Neuronal stem cell (in vitro differentiated cells): ENCODE measurements at places on chromosomes 11 and 22.

DNA sequence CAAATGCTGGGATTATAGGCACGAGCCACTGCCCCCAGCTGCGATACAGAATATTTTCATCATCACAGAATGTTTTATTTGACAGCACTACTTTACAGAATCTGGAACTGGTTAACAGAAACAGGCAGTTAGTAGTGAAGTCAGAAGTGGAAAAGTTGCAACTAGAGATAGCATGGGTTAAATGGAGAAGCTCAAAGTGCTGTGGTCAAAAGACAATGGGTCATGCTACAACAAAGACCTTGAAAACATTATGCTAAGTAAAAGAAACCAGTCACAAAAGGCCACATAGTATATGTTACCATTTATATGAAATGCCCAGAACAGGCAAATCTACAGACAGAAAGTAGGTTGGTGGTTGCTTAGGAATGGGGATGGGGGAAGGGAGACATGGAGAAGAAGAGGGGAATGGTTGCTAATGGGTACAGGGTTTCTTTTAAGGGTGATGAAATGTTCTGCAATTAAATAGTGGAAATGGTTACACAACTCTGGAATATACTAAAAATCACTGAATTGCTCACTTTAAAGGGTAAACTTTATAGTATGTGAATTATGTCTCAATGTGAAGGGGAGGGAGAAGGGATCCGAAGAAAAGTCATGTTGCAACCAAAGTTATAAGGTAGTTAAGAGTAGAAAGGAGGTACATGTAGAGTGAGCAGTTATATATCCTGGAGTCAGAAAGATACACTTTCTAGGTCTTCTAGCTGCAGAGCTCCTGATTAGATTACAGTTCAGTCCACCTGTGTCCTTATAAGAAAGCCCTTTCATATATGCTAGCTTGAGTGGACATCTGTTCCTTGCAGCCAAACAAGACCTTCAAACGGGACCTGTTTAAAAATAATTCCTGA is 46.3 kb upstream of the RAPSN start:
- H3K27me3 ChIP-seq, result no peaks in the 10 kb centered on the region
- DNase-seq, result no peak
- peaks cover 88% of the 10 kb centered on the region for H3K36me3 ChIP-seq
- no peak overlapping the region for H3K27ac ChIP-seq
- H3K4me3 ChIP-seq, result no peak overlapping the region

GRCh38 chr22:27207907-27208306 is 550.5 kb downstream of the MIAT start:
- no peaks in the 10 kb centered on the region for H3K27me3 ChIP-seq
- no peak overlapping the region for H3K4me3 ChIP-seq
- no peak overlapping the region for H3K27ac ChIP-seq
- peaks cover 18% of the 10 kb centered on the region for H3K4me1 ChIP-seq
- no peaks in the 10 kb centered on the region for H3K36me3 ChIP-seq

GRCh38 chr11:99154277-99154676 is 133.5 kb downstream of the CNTN5 start:
- H3K36me3 ChIP-seq, result no peaks in the 10 kb centered on the region
- no peak overlapping the region for H3K27ac ChIP-seq
- H3K4me3 ChIP-seq, result no peak overlapping the region
- no peak for DNase-seq

DNA sequence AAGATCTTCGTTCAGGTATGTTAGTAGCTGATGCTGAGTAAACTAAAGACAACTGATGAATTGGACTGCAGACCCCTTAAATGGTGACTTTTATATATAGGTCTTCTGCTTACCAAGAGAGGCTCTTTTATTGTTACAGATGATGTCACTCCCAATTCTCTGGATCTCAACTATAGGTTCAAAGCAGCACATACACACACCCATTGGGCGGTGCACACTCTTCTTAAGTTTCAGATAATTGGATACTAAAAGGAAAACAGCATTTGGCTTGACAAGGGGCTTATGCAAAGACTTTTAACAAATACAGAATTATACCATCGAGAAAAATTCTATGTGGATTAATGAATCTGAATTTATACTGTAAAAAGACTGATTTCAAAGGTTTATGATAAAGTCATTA is at the start of gene PTH:
TSS of gene PTH (minus strand) at position 69 of the 400 bp plus-strand sequence. CDS start 3,142 bp downstream, outside the sequence.
- H3K27ac ChIP-seq, result no peak within 1 kb of the TSS
- H3K27me3 ChIP-seq, result no peaks in the 10 kb centered on the region
- peaks cover 2% of the 10 kb centered on the region for H3K4me1 ChIP-seq
- no peak for DNase-seq

- H3K4me3 ChIP-seq, result no peak overlapping the region
- no peak overlapping the region for H3K27ac ChIP-seq
- H3K27me3 ChIP-seq, result no peaks in the 10 kb centered on the region
- H3K36me3 ChIP-seq, result no peaks in the 10 kb centered on the region
Measured at GRCh38 chr11:55655096-55655495, 6.9 kb upstream of the OR4C6 start.

DNA sequence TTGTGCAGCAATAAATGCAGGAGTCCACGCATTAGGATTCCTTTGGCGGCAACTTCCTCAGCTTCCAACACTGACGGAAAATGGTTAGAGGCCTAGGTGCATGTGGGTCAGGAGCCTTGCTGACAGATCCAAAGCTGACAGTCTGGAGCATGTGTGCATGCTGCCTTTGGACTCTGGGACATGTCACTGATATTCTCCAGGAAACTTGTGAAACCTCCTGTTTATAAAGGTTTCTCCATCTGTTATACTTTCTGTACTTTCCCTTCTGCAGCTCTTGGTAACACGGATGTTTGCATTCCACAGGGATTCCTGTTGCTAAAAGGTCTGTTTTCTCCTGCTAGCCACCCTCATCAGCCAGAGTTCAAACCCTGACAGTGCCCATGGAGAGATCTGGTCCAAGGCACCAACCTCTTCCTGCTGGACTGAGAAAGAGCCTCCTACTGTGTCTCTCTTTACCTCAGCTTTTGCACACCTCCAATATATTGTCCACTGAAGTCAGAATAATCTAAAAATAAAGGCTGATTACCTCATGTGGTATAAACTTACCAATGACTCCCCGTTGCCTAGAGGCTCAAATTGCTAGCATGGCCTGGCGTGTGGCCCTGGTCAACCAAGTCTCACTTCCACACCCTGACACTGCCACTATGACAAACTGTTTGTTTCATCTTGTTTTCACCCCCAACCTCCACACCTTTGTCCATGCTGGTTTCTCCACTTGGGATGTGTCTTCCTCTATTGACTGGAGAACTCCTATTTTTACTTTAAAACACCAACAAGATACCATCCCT is 31.1 kb upstream of the LYVE1 start:
- H3K4me1 ChIP-seq, result no peaks in the 10 kb centered on the region
- no peak for DNase-seq
- H3K27ac ChIP-seq, result no peak overlapping the region
- no peaks in the 10 kb centered on the region for H3K27me3 ChIP-seq
- H3K4me3 ChIP-seq, result no peak overlapping the region

- no peak for DNase-seq
- H3K36me3 ChIP-seq, result no peaks in the 10 kb centered on the region
- no peaks in the 10 kb centered on the region for H3K27me3 ChIP-seq
- H3K27ac ChIP-seq, result no peak overlapping the region
- peaks cover 1% of the 10 kb centered on the region for H3K4me1 ChIP-seq
- H3K4me3 ChIP-seq, result no peak overlapping the region
Measured at GRCh38 chr11:11262171-11262920, 90.7 kb downstream of the CSNK2A3 start.

DNA sequence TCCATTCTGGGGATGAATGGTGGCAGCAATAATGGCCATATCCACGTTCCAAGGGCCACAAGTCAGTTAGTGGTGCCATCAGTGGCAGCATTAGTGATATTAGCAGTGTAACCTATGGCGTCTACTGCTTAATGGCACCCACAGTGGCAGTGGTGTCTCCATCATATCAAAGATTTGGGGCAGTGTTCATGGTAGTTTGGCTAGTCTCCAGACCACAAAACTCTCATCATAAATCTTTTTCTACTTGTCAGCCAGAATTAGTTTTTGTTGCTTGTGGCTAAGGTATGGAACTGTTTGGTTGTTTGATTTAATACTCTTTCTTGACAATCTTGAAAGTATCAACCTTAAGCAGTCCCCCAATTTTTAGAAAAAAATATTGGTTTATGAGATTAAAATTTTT is 45.1 kb upstream of the DEUP1 start:
- no peaks in the 10 kb centered on the region for H3K27me3 ChIP-seq
- no peaks in the 10 kb centered on the region for H3K36me3 ChIP-seq
- H3K4me1 ChIP-seq, result no peaks in the 10 kb centered on the region
- no peak for DNase-seq
- no peak overlapping the region for H3K27ac ChIP-seq

DNA sequence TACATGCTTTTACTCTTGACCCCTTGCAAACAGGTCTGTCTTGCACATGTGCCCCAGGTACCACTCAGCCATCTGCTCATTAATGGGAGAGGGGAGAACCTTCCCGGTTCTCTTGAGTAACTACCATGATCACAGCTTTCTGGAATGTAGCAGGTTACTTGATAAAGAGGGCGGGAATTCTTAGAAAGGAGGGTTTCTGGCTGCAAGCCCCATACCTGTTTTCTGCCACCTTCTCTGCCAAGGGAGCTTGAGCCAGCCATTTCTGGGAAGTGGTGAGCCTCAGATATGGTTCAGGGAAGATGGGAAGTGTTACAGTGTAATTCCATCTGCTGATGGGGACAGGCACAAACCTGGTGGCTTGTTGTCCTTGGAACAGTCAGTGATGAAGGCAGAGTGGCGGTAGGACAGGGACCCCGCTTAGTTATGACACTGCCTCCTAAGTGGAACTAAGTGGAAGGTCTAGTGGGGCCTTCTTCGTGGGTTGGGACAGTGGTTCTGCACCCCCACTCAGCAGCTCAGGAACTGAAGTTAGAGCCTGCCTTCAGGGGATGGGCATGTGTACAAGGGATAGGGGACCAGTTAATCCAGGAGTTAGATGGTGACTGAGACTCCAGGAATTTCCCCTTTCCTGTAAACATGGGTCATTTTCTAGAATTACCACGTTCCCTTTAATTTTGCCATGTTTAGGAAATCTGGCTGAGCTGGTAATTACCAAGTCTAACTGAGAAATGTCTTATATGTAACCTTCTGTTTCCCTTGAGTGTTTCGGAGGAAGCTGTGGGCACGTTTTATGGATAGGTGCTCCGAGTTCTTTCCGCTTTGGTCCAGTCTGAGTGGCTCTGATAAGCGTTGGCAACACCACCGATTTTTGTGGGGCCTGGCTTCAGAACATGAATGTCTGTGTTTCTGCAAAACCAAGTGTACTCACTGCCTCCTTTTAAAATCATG is 35.3 kb downstream of the BCR start:
- H3K36me3 ChIP-seq, result peaks cover 2% of the 10 kb centered on the region
- DNase-seq, result no peak
- no peaks in the 10 kb centered on the region for H3K27me3 ChIP-seq
- peaks cover 30% of the 10 kb centered on the region for H3K4me1 ChIP-seq
- no peak overlapping the region for H3K4me3 ChIP-seq

DNA sequence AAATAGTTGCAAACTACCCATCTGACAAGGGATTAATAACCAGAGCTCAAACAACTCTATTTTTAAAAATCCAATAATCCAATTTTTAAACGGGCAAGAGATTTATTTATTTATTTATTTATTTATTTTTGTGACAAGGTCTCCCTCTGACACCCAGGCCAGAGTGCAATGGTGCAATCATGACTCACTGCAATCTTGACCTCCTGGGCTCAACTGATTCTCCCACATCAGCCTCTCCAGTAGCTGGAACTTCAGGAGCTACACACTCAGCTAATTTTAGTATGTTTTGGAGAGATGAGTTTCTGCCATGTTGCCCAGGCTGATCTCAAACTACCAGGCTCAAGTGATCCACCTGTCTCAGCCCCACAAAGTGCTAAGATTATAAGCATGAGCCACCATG is 267.2 kb upstream of the BLID start:
- H3K36me3 ChIP-seq, result no peaks in the 10 kb centered on the region
- H3K27ac ChIP-seq, result no peak overlapping the region
- DNase-seq, result no peak
- H3K27me3 ChIP-seq, result no peaks in the 10 kb centered on the region
- no peaks in the 10 kb centered on the region for H3K4me1 ChIP-seq

DNA sequence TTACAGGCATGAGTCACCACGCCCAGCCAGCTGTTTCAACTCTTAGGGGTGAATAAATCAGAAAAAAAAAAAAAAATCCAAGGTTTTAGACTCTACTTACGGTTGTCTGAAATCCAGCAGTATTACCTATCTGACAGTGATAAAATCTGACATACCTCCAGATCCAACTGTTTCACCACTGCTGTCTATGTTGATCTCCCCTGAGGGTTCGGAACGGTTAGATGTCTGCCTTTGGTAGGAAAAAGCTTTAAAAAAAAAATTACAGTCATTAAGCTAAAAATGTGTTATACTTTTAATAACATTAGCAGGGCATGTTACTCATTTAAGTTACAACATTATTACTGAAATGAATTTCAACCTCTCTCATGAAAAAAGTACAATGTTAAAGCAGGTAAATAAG is 21.1 kb downstream of the NCAPD3 start:
- H3K36me3 ChIP-seq, result peaks cover 18% of the 10 kb centered on the region
- no peak overlapping the region for H3K4me3 ChIP-seq
- no peaks in the 10 kb centered on the region for H3K4me1 ChIP-seq
- no peaks in the 10 kb centered on the region for H3K27me3 ChIP-seq
